NCI-H1436 treated with DMSO at 0.1 percent for 48 hours (cell line): ENCODE measurements at places on chromosomes 16 and 17.

GRCh38 chr16:88725609-88726407, 19.5 kb downstream of the CTU2 start:
- DNase-seq = no peak

DNA sequence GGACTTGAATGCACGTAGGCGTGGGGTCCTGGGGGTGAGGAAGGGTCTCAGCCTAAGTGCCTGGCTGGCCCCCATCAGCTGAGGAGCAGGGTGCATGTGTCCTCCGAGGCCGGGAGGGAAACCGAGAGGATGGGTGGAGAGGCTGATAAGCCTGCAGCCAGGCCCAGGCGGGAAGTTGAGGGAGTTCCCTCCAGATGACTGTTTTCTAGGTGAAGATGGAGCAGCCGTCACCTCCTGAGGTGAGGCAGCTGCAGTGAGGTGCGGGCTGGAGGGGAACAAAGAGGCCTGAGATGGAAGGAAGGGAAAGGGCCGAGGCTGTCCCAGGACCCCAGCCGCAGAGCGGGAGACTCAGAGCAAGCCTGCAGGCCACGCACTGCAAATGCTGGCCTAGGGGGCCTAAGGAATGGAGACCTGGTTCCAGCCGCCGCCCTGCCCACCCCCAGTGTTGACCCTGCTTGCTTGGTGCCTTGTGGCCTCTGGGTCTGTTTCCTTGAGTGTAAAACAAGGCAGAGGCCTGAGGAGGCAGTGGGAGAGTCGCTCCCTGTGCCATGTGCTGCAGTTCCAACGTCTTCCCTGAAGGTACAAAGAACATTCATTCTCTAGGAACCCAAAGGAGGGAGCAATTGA, 3.0 kb downstream of the PECAM1 start:
- DNase-seq = no peak

- DNase-seq = no peak
These were observed 16.0 kb upstream of the JPH3 start for GRCh38 chr16:87586201-87586782.

GRCh38 chr16:49003022-49003421, 278.6 kb downstream of the CBLN1 start:
- peak; percentile 88 for DNase-seq

DNA sequence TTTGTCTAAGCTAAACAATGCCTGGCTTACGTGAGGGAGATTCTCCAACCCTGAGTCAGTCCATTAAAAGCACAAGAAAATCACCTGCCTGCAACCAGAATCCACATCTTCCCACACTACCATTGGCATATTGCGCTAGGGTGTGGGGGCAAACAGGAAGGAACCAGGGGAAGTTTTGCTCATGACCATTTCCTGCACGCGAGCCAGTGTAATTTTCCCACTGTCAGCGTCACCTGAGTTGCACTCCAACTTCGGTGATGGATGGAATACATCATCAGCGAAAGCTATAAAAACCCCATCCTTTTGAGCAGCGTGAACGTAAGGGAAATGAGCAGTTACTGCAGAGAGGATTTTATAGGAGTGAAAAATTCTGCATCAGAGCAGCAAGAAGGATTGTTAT, 167.9 kb upstream of the NOL11 start:
- DNase-seq = no peak

DNA sequence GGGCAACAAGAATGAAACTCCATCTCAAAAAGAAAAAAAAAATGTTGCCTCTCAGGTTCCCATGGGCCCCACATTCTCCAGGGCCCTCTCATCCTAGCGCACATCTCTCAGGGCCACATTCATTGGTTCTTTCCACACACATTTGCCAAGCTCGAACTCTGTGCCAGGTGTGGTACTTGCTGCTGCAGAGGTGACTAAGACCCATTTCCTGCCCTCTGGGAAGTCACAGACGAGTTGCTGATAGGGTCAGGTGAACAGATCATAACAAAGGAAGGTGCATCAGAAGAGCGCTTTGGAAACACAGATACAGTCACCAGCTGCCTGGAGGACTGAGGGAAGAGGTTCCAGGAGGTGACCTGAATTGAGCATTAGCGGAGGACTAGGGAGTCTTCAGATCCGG, 1.0 kb downstream of the GSDMA start:
- DNase-seq = no peak

DNA sequence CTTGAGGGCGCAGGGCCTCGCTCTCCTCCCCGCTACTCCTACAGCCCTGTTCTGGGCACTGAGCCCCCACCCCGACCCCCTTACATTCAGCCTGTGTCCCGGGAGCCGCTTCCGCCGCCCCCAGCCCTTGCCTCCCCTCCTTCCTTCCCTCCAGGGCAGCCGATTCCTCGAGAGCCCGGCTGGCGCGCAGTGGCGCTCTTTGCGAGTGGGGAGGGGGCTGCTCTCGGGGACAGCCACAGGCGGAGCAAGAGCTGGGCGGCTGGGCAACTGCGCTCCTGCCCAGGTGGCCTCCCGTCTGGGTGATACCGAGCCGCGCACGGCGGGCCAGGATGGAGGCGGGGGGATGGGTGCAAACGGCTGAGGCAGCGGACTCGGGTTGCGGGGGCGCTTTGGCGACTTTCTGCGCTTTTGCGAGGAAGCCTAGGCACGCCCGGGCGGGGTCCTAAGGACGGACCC, 1.2 kb downstream of the MMP15 start:
- no peak for DNase-seq

- DNase-seq = no peak
These were observed 2.1 kb downstream of the KRT10 start for GRCh38 chr17:40820228-40820838.

- no peak for DNase-seq
These were observed 643.2 kb downstream of the WWOX start for GRCh38 chr16:78742501-78743283.

- no peak for DNase-seq
These were observed 53.4 kb downstream of the GAS7 start for GRCh38 chr17:10144982-10145381.

DNA sequence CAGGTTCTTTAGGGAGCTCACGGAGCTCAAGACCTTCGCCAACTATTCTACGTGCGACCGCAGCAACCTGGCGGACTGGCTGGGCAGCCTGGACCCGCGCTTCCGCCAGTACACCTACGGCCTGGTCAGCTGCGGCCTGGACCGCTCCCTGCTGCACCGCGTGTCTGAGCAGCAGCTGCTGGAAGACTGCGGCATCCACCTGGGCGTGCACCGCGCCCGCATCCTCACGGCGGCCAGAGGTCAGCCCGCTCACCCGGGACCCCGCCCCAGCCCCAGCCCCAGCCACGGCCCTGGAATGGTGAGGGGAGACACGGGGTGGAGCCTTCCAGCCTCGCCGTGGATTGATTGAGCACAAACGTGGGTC, 13.5 kb downstream of the SARM1 start:
- no peak for DNase-seq

- DNase-seq = no peak
These were observed 30.5 kb upstream of the CACNG1 start for GRCh38 chr17:67013891-67014290.

DNA sequence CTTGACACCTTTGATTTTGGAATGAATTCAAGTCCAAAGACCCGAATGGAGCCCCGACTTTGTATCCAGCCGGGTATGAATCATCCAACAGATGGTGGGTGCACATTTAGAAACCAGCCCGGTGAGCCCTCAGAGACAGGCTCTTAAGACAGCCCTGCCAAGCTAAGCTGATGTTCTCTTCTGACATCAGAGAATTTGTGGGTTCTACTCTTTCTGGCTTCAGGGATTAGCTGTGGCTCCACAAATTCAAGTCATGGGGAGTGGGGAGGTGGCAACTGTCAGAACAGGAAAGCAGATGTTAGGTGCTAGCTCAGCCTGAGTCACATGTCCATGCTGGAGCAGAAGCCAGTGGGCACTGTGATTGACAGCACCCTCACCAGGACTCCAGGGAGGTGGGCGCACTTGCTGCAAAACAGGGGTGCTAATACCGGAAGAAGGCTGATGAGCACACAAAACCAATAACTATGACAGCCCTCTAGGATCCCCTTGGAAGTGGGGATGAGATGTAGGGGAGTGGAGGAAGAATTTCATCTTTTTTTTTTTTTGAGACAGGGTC, 31.4 kb upstream of the XYLT2 start:
- no peak for DNase-seq

- no peak for DNase-seq
These were observed 40.2 kb upstream of the MAF start for GRCh38 chr16:79640513-79641360.

DNA sequence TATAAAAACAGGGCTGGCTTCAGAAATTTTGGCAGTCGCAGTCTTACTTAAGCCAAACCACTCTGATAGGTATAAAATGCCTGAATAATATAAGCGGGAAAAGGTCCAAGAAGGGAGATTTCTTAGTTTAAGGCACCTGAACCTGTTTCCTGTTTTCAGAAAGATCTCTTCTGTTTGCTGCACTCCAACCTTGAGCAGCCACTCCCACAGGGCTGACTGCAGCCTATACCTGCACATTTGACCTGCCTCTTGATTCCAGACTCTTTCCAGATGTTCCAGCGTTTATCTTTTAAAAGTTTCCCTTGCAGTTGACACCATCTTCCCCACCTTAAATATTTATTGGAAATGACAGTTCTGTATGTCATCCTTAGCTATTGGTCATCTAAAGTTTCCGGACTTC, 132.2 kb downstream of the SKAP1 start:
- no peak for DNase-seq

DNA sequence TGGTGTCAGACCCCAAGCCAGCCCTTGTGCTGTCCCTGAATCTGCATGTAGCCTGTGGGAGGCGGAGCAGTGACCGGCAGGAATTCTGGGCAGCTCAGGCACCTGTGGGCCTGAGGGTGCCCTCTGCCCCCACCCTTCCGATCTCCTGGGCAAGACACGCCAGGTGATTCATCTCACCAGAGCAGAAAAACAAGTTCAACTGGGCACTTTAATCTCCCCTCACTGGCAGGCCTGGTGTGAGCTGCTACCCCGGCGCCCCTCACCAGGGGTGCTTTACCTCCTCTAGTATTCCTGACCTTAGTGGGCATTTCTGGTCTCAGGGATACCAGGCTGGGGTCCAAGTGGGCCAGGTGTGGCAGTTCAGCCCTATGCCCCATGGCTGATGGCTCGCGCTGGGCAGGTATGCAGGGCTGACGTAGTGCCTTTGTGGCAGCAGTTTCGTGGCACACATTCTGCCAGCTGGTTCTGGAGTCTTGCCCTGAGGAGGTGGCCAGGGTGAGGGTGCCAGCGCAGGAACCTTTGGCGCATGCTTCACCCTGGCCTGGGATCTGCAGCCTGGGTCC, 6.0 kb downstream of the ERBB2 start:
- no peak for DNase-seq

- DNase-seq = no peak
These were observed 57.8 kb downstream of the STH start for GRCh38 chr17:46056800-46057304.

DNA sequence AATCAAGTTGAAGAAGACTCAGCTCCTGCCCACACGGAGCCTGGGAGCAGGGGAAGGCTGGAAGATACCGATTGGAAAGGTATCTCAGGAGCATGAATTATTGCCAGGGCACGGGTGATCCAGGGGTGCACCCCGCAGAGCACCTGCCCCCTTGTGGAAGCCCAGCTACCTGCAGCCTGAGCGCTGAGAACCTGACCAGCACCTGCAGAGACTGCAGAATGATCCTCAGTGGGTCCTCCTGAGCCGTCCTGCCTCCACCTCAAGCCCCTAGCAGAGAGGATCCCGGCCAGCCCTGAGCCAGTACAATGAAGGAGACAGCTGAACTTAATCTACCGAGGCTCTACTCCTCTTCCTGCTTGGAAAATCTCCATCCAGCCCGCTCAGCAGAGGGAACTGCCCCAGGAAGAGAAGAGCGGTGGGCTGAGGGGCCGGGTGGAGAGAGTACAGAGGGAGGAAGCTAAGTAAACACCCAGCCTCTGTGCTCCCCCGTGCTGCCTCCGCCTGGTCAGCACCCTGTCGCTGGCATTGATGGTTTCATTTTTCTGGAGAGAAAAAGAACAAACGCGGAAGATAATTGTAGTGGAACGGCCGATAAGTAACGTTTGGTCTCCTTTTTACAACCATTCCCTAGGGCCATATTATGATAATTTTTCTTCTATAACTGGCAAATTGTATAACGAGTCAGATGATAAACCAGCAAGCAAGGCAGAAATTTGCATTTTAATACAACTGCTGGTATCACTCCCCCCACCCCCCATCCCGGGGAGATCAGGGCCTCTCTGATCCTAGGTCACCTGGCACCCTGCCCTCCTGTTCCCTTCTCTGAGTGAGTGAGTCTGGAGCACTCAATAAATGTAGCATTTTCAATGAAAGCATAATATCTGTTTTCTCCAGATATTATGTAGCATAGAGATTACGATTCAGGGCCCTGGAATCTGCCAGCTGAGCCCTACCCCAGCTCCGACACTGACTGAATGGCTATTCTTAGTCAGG, 204.5 kb upstream of the RPL38 start:
- peak; percentile 34 for DNase-seq

DNA sequence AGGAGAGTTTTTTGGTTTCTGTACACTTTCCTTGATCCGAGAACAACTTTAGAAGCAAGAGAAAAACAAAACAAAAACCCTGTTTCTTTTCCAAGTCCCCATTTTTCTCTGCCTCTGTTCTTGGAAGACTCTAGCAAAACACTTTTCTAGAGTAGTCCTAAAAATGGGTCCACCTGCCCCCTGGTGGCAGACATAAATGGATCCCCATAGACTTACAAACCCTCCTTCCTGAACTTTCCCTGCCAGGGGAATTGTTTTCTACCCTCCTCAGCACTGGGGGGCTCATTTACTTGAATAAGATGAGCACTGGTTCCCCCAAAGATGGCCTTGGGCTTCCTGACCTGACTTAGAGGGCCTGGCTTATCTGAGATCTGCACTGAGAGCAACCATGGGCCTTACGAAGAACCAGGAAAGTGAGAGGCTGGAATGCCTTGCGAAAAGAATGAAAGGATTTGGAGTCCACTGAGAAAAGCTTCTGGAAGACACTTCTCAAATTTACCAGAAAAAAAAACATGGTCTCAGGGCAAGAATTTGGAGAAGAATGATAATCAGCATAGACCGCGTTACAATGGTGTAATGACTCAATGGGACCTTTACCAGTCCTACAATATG, 48.0 kb upstream of the CDYL2 start:
- DNase-seq = no peak

DNA sequence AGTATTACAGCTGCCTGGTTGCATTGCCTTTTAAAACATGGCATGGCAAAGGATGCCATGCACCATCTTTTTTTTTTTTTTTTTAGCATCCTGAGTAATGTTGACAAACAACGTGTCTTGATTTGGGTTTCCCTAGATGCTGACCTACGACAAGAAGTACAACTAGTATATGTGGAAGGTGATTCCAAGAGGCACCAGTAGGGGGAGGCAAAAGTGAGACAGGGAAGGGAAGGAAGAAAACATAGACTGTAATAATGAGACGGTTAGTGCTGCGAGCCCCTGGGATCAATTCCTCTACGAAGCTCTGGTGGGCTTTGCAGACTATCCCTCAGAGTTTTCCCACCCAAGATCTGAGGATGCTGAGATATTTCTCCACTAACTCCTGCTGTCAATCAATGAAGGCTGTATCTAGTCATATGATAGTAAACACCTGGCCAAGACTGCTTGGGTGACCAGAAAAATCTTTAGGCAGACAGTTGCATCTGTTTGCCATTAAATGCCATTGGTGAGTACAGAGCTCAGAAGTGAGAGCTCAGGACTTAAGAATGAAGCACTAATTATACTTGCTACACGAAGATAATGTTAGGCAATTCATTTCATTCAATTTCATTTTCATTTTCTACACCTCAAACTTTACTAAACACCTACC, 458.6 kb upstream of the GOT2 start:
- no peak for DNase-seq
